ENCODE measurements at places on chromosomes 6 and 20.

- DNase-seq: no peak
Measured at GRCh38 chr20:14800707-14801425, 463.5 kb upstream of the FLRT3 start.

DNA sequence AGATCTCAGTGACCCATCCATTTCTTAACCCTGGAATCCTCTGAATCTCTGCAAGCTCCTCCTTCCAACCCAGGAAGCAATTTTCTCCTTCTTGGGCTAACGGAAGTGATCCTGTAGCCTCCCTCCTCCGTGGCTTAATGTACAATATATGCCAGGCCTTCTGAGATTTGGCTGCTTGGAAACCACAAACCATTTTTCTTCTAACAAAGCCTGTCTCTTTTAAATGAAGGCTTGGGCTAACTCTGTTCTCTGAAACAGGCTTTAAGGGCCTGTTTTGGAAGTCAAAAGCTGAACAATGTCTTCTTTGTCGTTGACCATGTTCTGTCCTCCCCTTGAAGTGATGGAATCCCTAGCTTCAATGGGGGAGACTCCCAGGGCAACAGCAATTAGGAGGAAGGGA lies 14.9 kb downstream of the FYN start:
- DNase-seq: no peak

GRCh38 chr20:48329676-48330664 lies 497.8 kb downstream of the PREX1 start:
- no peak for DNase-seq

DNA sequence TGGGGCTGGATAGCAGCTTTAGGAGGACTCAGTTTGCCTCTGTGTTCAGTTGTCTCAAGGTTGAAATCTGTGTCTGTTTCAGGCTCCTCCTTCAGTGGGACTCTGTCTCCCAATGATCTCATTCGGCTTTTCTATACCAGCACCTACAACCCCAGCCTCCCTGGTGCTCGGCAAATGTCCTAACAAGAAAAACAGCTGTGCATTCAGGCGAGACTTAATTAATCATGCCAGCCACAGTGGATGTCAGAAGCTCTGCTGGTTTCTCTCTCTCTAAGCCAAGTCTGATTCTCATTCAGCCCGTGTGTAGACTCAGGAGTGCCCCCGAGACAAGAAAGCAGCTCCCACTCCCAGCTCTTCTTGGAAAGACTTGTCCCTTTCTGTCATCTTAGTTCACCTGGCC lies 46.8 kb downstream of the SUN5 start:
- DNase-seq: no peak

DNA sequence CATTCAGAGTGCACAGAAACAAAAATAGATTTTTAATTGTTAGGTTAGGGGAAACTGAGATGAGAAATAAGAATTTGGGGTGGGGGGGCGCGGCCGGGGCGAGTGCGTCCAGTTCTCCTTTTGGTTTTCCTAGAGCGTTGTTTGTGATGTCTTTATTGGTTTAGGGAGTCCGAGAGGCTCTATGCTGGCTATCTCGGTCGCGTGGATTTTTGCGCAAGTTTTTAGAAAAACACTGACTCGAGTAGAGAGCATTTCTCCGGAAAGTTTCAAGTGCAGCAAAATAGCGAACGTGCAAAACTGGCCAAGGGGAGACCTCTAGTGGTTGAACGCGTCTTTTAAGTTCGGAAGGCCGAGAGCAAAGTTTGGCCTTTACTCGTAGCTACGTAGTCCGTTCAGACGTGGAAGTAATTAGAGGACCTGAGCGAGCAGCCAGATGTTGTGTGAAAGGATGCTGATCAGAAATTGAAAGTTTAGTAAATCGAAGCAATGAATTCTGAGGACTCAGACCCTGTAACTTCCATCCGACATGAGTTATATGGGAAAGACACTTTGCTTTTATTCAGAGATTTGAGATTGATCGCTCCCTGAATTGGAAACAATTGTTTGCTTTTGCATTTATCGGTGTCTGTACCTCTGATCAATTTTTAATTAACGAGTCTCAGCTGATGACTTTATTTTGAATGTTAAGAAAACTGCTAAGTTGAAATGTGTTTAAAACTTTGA lies 2.7 kb downstream of the L3MBTL3 start:
- DNase-seq: no peak

DNA sequence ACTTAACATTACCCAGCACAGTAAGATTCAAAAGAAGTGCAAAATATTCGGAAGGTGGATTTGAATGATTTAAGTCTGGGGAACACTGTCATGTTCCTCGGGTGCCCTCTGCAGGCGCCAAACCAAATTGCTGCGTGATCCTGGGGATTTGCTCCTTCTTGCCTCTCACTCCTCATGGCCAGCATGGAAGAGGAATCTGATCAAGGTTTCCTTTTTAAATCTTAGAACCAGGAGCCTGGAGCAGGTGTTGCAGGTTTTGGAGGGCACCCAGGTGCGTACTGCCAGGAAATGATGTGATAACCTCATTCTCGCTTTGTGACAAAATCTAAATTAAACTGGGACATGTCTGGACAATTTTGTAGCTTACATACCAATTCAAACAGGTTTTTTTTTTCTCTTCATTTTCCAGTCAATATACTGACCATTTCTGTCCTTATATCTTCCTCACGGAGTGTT lies 8.1 kb upstream of the PFDN4 start:
- no peak for DNase-seq

DNA sequence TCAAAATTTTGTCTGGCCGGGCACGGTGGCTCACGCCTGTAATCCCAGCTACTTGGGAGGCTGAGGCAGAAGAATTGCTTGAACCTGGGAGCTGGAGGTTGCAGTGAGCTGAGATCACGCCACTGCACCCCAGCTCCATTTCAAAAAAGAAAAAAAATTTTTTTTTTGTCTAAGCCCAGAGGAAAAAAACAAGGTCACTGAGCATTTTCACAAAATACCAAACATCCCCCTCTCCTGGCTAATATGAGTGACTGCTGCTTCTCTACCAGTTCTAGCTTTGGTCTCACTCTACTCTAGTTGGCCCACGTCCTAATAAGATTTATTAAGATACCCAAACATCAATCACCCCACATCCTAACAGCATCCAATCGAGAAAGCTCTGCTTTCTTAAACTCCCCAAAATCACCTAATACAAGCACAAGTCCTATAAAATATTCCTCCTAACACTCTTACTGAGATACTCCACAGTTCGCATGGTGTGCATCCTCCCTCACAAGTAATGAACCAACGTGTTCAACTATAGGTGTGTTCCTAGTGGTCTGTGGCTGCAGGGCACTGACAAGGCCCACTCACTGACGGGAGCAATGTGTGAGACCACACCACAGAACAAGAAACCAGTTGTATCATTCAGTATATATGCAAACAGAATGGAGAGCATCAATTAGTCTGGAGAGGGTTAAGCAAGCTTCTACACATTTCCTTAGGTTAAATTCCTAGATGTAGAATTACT lies 64.2 kb downstream of the FKBP5 start:
- no peak for DNase-seq

DNA sequence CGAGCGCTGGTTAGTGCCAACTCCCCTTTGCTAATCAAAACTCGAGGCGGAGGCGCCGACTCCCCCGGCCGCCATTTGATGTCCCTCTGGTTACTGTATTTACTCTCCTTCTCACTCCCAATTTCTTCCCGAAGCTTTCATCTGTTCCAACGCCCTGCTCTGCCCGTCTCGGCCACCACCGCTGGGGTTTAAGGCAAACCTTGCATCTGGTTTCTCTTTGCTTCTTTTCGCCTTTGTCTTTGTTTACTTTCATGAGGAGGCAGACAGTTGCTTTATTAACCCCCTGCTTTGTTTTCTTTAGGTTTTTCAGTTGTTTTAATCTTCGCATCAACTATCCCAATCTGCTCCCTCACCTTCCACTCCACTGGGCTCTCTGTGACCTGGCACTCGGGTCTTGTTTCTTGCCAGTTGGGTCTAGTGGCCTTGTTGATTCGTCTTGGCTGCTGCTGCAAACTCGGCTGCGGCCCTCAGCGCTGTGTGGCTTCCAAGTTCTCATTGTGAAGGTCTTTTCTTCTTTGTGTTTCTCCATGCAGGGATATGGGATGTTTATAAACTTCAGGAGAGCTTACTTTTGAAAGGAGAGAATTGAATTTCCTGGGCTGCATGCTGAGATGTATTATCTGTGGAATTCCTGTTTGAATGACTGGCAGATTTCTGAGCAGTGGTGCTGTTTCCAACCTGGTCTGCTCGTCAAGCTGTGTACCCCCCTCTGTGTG lies 155.1 kb downstream of the CDC5L start:
- no peak for DNase-seq

- DNase-seq: no peak
Measured at GRCh38 chr6:92989656-92990055, 429.7 kb downstream of the EPHA7 start.

- DNase-seq: no peak
Measured at GRCh38 chr6:37200085-37200484, 30.1 kb downstream of the PIM1 start.

DNA sequence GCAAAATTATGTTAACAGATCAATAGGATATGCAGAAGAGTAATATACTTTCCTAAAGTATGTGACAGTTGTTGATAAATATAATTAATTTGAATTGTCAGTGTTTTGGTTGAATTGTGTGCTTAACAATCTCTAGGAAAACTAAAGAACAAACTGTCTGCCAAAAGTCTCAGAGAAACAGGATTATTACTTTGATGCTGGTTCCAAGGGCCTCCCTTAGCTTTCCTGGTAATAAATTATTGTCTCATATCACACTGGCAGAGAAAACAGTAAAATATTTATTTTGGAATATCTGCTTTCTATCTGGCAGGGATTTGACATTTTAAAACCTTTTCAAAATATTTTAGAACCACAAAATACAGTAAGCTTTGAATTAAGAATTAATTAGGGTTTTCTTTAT lies 40.1 kb upstream of the CARMIL1 start:
- no peak for DNase-seq

DNA sequence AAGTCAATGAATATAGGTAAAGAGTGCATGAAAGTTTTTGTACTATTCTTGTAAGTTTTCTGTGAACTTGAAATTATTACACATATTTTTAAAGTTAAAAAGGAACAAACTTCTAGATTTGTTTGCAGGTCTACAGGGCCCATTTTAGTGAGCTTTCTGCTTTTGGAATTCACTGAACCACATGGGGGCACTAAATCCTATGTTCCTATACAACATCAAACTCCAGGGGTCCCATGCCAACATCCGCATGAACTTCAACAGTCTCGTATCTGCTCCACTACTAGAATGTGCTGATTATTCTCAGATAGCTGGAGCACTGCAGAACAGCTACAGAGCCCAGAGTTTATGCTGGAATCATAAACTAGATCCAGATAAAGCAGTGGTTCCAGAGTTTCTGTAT lies 347.9 kb upstream of the SPTLC3 start:
- DNase-seq: no peak

DNA sequence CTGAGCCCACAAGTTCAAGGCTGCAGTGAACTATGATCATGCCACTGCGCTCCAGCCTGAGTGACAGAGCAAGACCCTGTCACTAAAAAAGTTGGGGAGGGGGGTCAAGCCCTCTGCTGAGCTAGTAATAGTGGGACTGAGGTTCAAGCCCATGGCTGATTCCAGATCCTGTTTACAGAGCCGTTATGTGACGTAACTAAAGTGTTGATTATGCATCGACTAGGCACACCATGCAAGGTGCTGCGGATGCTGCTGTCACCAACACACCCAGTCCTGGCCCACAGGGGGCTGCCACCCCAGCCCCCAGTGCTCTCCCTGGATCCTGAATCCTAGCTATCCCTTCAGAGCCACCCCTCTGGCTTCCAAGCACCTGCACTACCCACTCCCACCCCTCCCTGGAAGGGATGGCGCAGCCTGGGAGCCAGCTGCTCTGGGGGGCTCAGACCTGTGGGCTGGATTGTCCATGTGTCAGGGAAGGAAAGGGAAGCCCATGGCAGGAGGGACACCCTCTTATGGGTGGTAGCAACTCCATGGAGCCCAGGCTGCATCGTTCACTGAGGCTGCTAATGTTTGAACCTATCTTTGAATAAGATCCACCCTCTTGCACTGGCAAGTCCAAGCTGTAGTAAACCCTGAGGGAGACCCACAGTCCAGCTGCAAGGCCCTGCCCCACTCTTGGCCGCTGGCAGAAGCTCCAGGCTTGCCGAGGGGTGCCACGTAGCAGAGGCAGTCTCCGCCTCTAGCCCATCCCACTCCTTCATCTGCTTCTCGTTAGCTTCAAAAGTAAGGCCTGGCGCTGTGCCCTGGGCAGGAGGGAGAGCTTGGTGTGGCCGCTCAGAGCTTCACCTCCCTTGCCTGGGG lies 95.0 kb downstream of the SNX5 start:
- DNase-seq: no peak

- no peak for DNase-seq
Measured at GRCh38 chr20:58005581-58006345, 222.7 kb downstream of the ANKRD60 start.

DNA sequence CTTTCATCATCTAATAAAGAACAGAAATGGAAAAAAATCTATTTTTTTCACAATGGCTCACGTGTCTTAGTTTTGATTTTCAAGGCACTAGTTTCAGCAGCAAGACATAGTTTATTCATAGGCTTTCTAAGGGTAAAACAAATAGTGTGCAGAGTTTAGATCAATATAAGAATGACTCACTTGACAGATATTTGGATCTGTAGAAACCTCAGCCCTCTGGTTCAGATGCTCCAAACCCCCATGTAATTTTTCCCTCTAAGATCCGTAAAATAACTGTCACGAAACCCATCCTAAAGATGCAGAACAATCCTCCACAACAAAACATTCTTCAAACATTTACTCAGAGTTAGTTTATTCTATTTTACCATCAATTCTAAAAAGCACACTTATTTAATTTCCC lies 43.4 kb downstream of the IYD start:
- no peak for DNase-seq

DNA sequence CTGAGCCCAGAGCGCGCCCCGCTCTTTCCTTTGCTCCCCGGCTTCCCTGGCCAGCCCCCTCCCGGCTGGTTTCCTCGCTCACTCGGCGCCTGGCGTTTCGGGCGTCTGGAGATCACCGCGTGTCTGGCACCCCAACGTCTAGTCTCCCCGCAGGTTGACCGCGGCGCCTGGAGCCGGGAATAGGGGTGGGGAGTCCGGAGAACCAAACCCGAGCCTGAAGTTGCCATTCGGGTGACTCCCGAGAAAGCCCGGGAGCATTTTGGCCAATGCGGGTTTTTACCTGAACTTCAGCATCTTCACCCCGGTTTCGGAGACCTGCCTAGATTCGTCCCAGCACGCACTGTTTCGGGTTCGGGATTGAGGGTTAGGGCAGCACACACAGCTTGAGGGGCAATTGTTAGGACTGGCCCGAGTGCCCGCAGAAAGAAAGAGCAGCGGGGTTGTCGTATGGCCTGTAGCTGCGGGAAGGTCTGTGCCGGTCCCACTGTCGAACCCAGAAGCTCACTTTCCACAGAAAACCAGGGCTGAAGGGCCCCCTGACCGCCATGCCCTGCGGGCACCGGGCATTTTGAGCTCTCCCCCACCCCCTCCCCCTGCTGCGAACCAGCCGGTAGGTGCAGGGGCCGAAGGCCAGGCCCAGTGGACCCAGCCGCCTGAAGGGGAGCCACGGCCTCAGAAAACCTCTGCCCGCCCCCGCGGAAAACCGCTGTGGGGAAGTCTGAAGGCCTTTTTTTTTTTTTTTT lies 2.1 kb downstream of the FOXP4 start:
- DNase-seq: no peak

DNA sequence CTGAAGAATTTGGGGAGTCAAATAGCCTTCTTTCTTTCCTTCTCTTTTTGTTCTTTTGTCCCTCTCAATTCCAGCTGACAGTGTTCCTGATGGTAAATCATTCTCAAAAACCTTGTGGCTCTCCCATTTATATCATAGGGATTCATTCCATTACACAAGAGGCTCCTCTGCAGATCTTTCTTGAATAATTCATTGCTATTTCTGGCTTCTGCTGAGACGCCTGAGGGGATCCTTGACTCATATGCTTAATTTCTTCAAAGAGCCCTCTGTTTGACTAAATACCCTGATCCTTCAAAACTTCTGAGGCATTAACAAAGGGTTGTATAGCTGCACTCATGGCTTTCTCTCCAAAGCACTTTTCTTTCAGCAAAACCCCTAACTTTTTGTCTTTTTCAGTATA lies 289.3 kb downstream of the FARS2 start:
- no peak for DNase-seq
